ENCODE measurements at places on chromosomes 16 and 17.

GRCh38 chr17:6356562-6356961 lies 78.4 kb downstream of the AIPL1 start:
- DNase-seq = no peak

DNA sequence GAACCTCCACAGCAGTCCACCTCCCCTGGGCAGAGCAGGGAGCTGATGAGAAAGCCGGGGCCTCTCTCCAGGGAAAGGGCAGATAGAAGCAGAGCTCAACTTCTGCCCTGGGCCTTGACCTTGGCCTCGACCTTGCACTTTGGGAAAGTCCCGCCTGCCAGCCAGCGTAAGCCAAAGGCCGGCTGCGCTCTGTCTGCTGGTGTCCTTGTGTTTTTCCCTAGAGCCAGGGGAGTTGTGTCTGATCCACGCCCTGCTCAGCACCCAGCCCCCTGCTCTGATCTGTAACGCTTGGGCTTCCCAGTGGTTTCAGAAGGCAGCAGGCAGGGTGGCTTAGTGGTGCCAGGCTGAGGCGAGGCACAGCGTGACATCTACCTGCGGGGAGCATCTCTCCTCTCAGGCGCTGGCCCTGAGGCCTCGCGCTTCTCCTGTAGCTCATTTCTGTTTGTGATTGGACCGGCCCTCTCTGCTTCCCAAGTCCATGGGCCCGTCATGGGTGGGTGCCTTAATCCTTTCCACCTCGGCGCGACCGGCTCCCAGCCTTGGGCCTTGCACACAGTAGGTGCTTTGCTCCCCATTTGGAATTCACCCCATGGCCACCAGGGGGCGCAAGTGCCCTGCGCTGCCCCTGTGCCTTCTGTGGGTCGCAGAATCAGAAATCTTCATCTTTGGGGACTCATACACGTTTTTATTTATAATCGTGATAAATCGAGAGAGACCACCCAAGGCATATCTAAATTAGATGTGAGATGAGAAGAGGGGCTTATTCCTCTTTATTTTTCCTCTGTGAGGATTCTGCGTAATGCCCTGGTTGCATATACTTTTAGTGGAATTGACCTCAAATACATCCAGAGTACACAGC lies 24.2 kb downstream of the SGSH start:
- no peak for DNase-seq

- no peak for DNase-seq
Observed at GRCh38 chr17:55154101-55154500, 110.7 kb upstream of the HLF start.

- peak; percentile 31 for DNase-seq
Observed at GRCh38 chr17:30600060-30600829, 123.0 kb downstream of the GOSR1 start.

DNA sequence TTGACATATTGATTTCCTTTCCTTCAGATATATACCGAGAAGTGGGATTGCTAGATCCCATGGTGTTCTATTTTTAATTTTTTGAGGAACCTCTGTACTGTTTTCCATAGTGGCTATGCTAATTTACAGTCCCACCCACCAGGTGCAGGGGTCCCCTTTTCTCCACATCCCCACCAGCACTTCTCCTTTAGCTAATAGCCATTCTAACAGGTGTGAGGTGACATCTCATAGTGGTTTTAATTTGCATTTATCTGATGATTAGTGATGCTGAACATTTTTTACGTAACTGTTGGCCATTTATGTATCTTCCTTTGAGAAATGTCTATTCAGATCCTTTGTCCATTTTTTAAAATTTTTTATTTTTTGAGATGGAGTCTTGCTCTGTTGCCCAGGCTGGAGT lies 93.9 kb downstream of the SDR42E1 start:
- DNase-seq = no peak

- DNase-seq = no peak
Observed at GRCh38 chr17:79213305-79213704, 138.7 kb downstream of the ENGASE start.

Measured in fibroblast of the conjunctiva (primary cell).